ENCODE measurements at places on chromosomes 3 and 15.

DNA sequence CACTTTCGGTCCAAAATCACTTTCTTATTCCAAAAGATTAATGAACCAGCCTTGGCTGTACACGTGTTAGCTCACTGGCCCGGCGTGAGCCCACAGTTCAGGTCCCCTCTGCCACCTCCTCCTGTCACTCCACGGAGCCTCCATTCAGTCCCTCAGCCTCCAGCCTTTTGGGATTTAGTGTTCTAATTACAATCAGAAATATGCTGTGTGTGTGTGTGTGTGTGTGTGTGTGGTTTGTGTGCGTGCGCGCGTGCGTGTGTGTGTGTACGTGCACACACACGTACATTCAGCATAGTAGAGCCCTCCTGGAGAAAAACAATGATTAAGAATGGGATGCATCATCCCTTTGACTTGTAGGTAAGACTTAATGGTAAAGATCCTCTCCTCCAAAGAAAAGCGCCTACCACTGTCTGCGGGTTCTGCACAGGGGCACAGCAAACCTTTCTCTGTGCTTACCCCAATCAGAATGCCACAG is 801 bp downstream of the CA12 start:
- DNase-seq = no peak

DNA sequence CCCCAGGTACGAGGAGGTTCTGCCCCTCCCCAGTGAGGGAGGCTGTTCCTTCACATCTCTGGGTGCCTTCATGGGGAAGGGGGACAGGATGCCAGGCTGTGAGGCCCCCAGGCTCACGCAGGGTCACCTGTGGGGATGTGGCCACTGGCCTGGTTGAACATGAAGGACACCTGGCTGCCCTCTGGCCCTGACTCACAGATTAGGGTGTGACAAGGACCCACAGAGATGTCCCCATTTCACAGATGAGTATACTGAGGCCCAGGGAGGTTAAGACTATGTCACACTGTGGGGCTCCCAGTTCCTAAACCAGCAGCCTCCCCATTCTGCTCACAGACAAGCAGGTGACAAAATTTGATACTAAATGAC is 42.4 kb downstream of the PCSK6 start:
- DNase-seq = no peak

- DNase-seq = no peak
These were observed 84.7 kb downstream of the LINGO1 start for GRCh38 chr15:77547801-77548588.

GRCh38 chr3:32315441-32315840 is 76.2 kb upstream of the CMTM7 start:
- no peak for DNase-seq

Data from stimulated activated CD4-positive, alpha-beta T cell treated with anti-CD3 and anti-CD28 coated beads, TNF-alpha, amount 100 ng/mL, for 4 hours (primary cell).